ENCODE measurements at places on chromosomes 11 and 22.
A peak's percentile ranks its signal among the peaks of the same experiment; 100 is the strongest.

GRCh38 chr11:94129512-94130297 is 1.1 kb downstream of the PANX1 start:
- peak; percentile 63 for DNase-seq

- DNase-seq = no peak
Observed at GRCh38 chr11:95653680-95654079, 135.9 kb downstream of the FAM76B start.

GRCh38 chr11:84580428-84580827 is 1046.7 kb downstream of the DLG2 start:
- DNase-seq = no peak

DNA sequence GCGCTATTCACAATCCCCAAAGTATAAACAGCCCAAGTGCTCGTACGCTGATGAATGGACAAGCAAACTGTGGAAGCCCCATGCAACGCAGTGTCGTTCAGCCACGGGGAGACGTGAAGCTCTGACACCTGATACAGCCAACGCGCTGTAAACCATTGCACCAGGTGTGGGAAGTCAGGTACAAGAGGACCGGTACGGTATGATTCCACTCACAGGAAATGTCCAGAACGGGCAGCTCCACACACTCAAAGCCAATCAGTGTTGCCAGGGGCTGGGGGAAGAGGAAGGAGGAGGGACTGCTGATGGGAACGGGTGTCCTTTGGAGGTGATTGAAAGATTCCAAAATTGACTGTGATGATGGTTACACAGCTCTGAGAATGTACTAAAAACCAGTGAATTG is 64.5 kb downstream of the BRD1 start:
- no peak for DNase-seq

- DNase-seq = no peak
Observed at GRCh38 chr11:131099746-131100145, 183.5 kb upstream of the SNX19 start.

- DNase-seq = no peak
Observed at GRCh38 chr22:19455033-19455432, 7.5 kb upstream of the C22orf39 start.

DNA sequence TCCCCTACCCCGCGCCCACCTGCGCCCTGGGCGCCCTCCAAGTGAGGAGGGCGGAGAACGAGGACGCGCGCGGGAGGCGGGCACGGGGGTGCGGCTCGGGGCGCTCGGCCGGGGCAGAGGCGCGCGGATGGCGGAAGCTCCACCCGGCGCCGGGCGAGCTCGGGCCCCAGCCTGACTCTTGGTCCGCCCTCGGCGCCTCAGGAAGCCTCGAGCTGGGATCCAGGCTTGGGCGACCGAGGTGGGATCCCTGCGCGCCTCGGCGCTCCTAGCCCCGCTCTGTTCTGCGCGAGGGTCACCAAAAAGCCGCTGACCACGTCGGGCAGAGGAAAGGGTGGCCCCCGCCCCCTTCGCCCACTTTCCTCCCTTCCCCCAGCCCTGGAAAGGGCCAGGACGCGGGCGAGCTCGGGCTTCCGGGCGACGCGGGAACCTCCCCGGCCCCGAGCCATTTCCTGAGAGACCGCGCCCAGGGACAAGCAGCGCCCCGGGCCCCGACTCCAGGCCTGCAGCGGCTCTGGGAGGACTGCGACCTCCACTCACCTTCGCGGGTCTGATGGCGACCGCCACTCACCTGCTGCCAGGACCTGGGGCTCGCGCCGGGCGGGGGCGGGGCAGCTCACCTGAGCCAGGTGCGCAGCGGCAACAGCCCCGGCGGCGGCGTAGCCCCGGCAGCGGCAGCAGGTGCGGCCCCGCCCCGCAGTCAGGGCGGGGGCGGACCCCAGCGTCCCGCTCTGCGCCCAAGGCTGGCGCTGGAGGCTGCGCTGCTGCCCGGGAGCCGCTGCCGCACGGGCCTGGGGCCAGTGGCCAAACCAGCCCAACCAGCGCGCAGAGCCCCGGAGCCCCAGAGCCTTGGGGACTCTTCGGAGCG is 2.2 kb upstream of the SIGIRR start:
- DNase-seq = peak; percentile 29

- DNase-seq = no peak
Observed at GRCh38 chr11:94184362-94184761, 55.7 kb downstream of the PANX1 start.

DNA sequence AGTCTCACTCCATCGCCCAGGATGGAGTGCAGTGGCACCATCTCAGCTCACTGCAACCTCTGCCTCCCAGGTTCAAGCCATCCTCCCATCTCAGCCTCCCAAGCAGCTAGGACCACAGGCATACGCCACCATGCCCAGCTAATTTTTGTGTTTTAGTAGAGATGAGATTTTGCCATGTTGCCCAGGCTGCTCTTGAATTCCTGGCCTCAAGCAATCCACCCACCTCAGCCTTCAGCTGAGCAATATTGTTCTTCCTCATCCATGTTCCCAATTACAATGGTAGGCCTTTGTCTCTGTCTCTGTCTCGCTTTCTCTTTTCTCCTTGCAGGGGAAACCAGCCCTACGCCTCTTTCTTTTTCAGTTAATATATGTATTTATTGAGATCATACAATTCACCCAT is 10.3 kb downstream of the HSPA8 start:
- no peak for DNase-seq

DNA sequence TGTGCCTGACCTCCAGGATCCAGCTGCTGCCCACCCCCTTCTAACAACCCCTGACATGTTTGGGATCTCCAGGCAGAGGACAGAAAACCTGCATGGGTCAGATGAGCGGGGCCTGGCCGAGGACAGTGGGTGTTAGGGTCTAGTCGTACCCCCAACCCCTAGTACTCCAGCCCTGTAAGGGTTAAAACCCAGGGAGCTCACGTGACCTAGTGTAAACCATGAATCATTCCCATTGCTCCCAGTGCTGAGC is 89.1 kb upstream of the CRYBB3 start:
- DNase-seq = no peak

DNA sequence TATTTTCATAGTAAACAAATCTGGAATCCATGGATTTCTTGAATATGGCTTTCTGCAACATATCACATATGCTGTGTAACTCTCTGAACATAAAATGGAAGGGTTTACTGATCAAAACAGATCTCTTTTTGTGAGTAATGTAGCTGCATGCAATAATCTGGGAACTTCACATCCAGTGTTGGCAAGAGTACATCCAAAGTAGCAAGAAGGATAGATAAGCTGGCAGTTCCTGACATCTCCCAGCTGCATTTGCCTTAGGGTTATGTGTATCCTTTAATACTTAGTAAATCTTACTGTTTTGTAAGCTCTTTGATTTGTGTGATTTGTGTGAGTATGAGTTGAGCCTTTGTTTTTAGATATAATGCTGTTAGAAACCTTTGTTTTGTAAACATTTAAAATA is 280.4 kb upstream of the CNTN5 start:
- no peak for DNase-seq

GRCh38 chr11:92329137-92329536 is 104.5 kb downstream of the FAT3 start:
- no peak for DNase-seq

DNA sequence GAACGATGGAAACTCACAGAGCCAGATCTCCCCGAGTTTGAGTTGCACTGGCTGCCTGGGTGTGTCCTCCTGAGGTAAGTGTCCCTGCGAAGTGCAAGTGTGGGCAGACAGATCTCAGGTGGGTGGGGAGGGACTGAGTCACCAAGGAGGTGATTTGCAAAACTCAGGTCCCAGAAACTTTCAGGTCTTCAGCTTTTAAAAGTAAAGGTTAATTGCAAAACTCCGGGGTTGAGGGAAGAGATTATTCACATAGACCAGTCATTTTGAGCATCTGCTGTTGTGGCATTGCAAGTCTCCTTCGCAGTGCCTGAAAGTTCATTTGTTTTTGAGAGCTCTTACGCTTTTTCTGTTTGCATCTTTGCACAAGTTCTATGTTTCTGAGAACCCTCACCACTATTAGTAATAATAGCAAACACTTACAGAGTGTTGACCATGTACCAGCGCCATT is 7.1 kb downstream of the CD44 start:
- DNase-seq = no peak

DNA sequence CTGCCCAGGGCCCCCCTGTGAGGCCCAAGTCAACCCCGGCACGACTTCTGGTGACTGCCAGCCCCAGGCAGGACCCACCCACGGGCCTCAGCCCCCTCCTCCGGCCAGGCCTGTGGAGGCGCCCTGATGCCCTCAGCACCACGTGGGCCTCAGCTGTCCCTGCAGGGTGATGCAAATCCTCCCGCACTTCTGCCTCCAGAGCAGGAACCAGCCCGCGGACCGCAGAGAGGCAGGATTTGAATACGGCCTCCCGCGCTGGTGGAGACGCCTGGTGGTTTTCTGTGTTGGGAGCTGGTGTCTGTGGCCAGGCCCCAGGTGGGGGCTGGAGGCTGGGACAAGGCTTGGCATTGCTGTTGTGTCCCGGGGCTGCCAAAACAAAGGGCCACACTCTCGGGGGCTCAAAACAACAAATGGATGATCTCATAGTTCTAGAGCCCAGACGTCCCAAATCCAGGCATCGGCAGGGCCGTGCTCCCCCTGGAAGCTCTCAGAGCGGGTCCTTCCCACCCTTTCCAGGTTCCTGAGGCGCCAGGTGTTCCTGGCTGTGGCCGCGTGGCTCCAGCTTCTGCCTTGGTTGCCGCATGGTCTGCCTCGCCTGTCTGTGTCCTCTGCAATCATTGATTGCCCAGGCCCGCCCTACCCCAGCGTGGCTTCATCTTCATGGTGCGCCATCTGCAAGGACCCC is 19.4 kb downstream of the TRPM5 start:
- no peak for DNase-seq

DNA sequence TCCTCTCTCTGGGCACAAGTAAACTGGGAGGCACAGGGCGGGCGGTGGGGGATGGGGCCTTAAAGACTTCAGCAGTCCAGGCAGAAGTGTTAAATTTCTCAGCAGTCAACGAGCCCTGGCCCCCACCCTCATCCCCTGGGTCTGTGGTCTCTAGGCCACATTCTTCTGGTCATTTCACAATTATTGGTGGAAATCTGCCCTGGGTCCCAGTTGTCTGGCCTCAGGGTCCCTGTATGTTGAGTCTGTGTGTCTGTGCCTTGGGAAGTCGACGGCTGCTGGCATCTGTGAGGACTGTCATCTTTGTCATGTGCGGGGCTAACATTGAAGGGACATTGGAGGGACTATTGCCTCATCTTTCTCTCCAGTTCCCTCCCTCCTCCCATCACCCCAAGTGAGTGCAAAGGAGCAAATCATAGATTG is 1.7 kb downstream of the TSPAN18 start:
- no peak for DNase-seq

All from iris pigment epithelial cell (primary cell).